Endothelial cell of umbilical vein (primary cell): ENCODE measurements at places on chromosomes 5 and 9. TPM values are rescaled to one million over a fixed set of nuclear protein-coding genes. Genes with fewer than 3 reads are reported as not detected.

- H3K27me3 ChIP-seq, result no peaks in the 10 kb centered on the region
- H3K36me3 ChIP-seq, result no peaks in the 10 kb centered on the region
- no peak overlapping the region for H3K4me3 ChIP-seq
Observed at GRCh38 chr5:40594811-40595210, 84.9 kb upstream of the PTGER4 start.

DNA sequence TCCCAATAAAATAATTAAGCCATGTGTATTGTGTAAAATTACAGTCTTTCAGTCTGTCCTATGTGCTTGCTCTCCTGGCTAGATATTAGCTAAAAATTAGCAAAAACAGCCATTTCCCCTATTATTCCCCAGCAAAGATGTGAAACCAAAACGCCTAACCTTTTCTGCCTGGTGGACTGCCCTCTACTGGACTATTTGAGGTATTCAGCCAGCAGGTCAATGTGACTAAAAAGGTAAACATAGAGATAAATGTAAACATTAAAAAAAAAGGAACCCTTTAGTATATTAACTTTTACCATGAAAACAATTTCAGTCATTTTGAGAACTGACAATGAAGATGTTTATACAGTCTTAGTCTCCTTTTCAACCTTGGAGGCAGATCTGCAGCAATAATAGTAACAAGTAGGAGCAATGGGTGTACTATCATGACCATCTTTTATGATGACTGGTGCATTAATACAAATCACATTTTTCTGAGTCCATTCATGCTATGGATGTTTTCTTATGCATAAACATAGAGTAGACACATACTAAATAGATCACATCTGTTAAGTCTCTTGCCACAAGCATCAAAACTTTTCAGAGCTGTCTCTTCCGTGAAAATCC, 10.1 kb downstream of the ATG12 start:
- H3K27me3 ChIP-seq, result no peaks in the 10 kb centered on the region
- no peaks in the 10 kb centered on the region for H3K4me1 ChIP-seq
- peaks cover 5% of the 10 kb centered on the region for H3K36me3 ChIP-seq
- no peak overlapping the region for H3K27ac ChIP-seq
- DNase-seq, result peak; percentile 51
- no peak overlapping the region for H3K4me3 ChIP-seq

The ELOVL7 gene
- 0.09 TPM in 1 of 2 replicates, not detected in the other for total RNA-seq

DNA sequence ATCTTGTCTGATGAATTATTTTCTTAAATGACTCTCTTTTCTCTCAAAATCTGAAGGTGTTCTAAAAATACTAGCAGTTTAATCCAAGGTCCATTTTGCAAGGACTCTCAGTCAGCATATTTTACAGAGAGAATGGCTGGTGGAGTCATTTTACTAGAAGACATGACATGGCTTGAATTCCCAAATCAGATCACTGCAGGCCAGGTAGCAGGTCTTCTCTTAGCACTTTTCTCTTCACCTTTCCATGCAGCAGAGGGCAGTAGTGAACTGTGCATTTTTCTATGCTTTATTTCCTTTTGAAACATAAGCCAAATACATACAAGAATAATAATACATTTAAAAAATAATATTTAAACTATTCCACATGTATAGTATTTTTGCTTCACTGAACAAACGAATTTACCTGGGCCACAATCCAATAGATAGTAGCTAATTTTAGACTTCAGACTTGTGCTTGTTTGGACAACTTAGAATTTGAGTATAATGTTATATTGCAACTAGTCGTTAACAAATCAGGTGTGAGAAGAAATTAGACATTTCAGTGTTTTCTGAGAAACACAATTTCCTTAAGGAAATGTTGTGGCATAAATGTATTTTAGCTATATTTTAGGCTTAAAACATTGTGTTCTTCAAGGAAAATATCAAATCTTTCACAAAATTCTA, 289.4 kb upstream of the DAB2 start:
- peak; percentile 84 for DNase-seq
- H3K4me1 ChIP-seq, result no peaks in the 10 kb centered on the region
- no peaks in the 10 kb centered on the region for H3K27me3 ChIP-seq
- no peaks in the 10 kb centered on the region for H3K36me3 ChIP-seq
- H3K27ac ChIP-seq, result no peak overlapping the region
- H3K4me3 ChIP-seq, result no peak overlapping the region

DNA sequence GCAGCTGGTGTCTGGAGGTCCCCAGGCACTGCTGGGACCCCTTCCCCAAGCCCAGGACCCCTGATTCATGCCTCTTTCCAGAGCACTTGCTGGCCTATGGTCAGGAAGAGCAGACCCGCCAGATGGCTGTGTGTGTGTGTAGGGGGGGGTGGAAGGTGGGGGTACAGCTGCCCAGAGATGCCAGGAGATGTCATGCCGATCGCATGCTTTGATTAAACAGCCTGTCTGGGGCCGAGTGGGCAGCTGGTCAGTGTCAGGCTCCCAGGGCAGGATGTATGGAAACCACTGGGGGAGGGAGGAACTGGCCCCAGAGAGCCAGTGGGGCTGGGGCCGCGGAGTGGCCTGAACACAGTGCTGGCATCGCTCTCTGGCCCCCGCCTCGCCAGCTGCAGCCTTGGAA, 23.7 kb downstream of the RXRA start:
- DNase-seq, result no peak
- H3K27me3 ChIP-seq, result no peaks in the 10 kb centered on the region
- H3K27ac ChIP-seq, result no peak overlapping the region
- H3K4me1 ChIP-seq, result no peaks in the 10 kb centered on the region

GRCh38 chr5:113902917-113903660, 389.6 kb downstream of the YTHDC2 start:
- H3K36me3 ChIP-seq, result no peaks in the 10 kb centered on the region
- no peaks in the 10 kb centered on the region for H3K4me1 ChIP-seq
- DNase-seq, result no peak

DNA sequence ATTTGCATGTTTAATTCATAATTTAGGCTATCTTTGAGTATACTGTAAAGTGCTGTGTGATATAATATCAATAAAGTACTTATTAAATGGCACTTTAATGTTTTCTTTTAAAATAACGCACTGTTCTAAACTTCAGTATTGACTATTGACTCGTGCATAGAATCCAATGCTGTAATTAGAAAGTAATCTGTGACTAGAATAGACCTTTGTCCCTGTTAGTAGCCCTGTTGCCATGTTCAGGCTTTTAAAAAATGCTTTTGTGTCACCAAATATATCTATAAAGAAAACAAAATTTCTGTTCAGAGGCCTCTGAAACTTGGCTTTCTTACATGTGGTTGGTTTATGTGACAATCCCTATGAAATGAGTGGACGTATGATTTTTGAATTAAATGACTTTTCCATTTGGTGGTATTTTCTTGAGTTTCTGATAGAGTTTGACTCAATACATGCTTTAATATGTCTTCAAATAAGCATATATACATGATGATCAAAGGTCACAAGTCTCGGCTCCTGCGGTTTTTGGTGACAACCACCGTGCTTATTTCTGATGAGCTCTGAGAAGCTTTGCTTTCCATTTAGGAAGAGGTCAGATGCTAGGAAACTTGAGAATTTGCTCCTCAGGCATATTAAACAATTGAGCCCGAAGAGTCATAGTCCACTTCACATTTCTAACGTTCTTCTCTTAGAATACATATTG, 174.7 kb downstream of the NR3C1 start:
- H3K4me1 ChIP-seq, result no peaks in the 10 kb centered on the region
- H3K36me3 ChIP-seq, result no peaks in the 10 kb centered on the region
- no peak overlapping the region for H3K27ac ChIP-seq
- H3K4me3 ChIP-seq, result no peak overlapping the region
- no peaks in the 10 kb centered on the region for H3K27me3 ChIP-seq

DNA sequence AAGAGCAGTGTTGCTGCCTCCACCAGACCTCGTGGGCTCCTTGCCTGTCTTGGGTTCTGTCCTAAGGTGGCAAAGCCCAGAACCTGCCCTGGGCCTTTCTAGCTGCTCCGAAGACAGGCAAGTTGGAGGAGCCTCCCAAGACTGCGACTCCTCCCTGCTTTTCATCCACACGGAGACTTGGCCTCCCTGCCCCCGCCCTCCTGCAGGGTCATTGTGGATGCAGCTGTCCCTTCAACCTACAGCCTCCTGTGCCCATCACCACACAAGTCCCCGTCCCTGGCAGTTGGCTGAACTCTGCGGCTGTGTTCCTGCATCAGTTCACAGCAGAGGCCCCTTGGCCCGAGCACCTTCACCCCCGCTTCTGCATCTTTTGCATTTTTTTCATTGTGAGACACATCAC, 59.2 kb downstream of the WNK2 start:
- no peaks in the 10 kb centered on the region for H3K4me1 ChIP-seq
- no peaks in the 10 kb centered on the region for H3K27me3 ChIP-seq
- no peak overlapping the region for H3K27ac ChIP-seq
- DNase-seq, result no peak
- no peaks in the 10 kb centered on the region for H3K36me3 ChIP-seq

DNA sequence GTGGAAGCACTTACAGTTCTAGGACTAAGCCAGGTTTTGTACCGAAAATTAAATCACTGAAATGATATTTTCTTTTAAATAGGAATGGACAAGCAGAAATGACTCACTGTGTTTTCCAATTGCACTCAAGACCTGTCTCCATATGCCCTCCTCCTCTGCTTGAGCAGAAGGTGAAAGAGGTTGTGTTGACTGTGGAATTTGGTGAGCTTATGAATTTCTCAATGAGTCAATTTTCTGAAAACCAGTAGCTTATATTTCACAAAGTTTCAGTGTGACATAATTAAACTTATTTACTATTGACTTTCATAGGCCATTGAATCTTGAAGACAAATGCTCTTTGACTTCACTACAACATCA, 249.9 kb downstream of the NPR3 start:
- DNase-seq, result no peak
- no peaks in the 10 kb centered on the region for H3K36me3 ChIP-seq
- H3K4me1 ChIP-seq, result no peaks in the 10 kb centered on the region
- H3K4me3 ChIP-seq, result no peak overlapping the region
- H3K27me3 ChIP-seq, result peaks cover 3% of the 10 kb centered on the region
- no peak overlapping the region for H3K27ac ChIP-seq

The IL7R gene
- total RNA-seq, result 1.2 TPM in 2 replicates

DNA sequence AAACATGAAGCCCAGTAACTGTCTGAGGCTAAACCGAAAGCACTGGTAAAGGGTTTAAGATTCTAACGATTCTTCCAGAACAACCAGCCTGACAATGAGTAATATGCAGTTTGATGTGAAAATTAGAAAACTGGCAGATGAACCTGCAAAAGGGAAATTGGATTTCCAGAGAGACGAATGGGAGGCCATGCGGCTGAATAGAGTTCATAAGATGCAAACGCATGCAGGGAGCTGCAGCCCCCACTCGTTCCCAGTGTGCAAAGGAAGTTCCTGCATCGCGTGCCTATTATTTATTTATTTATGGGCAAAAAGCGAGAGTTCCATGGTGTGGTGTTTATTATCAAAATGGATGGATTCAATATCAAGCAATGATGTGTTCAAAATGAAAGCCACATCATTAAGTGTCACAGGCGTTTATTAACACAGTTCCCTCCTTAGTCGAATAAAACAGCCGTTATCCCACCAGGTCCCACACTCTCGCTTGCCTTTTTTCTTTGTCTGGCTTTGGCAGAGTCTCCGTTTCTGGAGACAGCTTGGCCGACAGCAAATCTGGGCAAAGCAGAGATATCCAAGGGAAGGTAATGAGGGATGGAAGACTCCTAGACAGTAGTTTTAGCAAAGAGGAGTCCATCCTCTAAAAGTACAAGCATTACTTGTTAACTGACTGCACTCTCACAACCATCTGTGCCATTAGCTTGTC, 451.4 kb downstream of the KDM4C start:
- no peaks in the 10 kb centered on the region for H3K4me1 ChIP-seq
- H3K4me3 ChIP-seq, result no peak overlapping the region
- peaks cover 4% of the 10 kb centered on the region for H3K27me3 ChIP-seq
- H3K27ac ChIP-seq, result no peak overlapping the region
- DNase-seq, result no peak

The SPINK5 gene
- total RNA-seq, result 0.55 and 0.91 TPM in 2 replicates

- no peak overlapping the region for H3K27ac ChIP-seq
- DNase-seq, result no peak
- no peak overlapping the region for H3K4me3 ChIP-seq
- no peaks in the 10 kb centered on the region for H3K4me1 ChIP-seq
- no peaks in the 10 kb centered on the region for H3K36me3 ChIP-seq
Observed at GRCh38 chr5:28648108-28648507, 1609.7 kb upstream of the CDH9 start.

The ADCY2 gene
- not detected in 2 replicates for total RNA-seq

GRCh38 chr5:52791366-52791765, 3.6 kb downstream of the ITGA1 start:
- H3K27ac ChIP-seq, result no peak overlapping the region
- H3K36me3 ChIP-seq, result no peaks in the 10 kb centered on the region
- no peak for DNase-seq
- no peak overlapping the region for H3K4me3 ChIP-seq
- peaks cover 11% of the 10 kb centered on the region for H3K4me1 ChIP-seq
- H3K27me3 ChIP-seq, result no peaks in the 10 kb centered on the region

The SUSD1 gene
- total RNA-seq, result 28.0 and 37.8 TPM in 2 replicates

GRCh38 chr5:102796498-102796897, 41.4 kb downstream of the PAM start:
- no peaks in the 10 kb centered on the region for H3K4me1 ChIP-seq
- no peak overlapping the region for H3K27ac ChIP-seq
- H3K27me3 ChIP-seq, result no peaks in the 10 kb centered on the region

DNA sequence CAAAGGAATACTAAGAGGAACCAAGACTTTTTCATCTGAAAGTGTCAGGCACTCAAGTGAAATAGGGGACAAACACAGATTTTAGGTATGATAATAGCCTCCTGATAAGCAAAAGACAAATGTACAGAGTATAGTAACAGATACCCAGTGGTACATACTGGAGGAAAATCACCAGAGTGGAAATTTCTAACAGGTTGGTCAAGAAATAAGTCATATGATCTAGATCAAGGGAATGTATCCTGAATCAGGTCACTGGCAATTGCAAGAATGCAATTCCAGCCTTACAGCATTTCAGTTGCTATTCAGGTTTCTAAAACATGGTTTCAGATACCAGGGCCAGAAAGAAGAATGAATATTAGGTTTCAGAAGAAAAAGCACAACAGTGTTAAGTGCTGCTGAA, 82.2 kb upstream of the SLCO6A1 start:
- no peaks in the 10 kb centered on the region for H3K4me1 ChIP-seq
- peaks cover 3% of the 10 kb centered on the region for H3K27me3 ChIP-seq
- no peak overlapping the region for H3K4me3 ChIP-seq
- H3K36me3 ChIP-seq, result no peaks in the 10 kb centered on the region

- H3K4me3 ChIP-seq, result no peak overlapping the region
- H3K27me3 ChIP-seq, result no peaks in the 10 kb centered on the region
- no peaks in the 10 kb centered on the region for H3K4me1 ChIP-seq
- no peak overlapping the region for H3K27ac ChIP-seq
Observed at GRCh38 chr5:134732819-134733218, 5.5 kb upstream of the CAMLG start.

- no peaks in the 10 kb centered on the region for H3K27me3 ChIP-seq
- H3K4me1 ChIP-seq, result no peaks in the 10 kb centered on the region
- no peaks in the 10 kb centered on the region for H3K36me3 ChIP-seq
- no peak overlapping the region for H3K27ac ChIP-seq
- H3K4me3 ChIP-seq, result no peak overlapping the region
Observed at GRCh38 chr5:64925123-64925522, 156.4 kb downstream of the CWC27 start.

GRCh38 chr5:101532430-101532829, 629.3 kb upstream of the ST8SIA4 start:
- no peaks in the 10 kb centered on the region for H3K4me1 ChIP-seq
- no peaks in the 10 kb centered on the region for H3K36me3 ChIP-seq
- no peak for DNase-seq
- no peaks in the 10 kb centered on the region for H3K27me3 ChIP-seq
- no peak overlapping the region for H3K27ac ChIP-seq
